ENCODE measurements at places on chromosomes 6 and 20.

DNA sequence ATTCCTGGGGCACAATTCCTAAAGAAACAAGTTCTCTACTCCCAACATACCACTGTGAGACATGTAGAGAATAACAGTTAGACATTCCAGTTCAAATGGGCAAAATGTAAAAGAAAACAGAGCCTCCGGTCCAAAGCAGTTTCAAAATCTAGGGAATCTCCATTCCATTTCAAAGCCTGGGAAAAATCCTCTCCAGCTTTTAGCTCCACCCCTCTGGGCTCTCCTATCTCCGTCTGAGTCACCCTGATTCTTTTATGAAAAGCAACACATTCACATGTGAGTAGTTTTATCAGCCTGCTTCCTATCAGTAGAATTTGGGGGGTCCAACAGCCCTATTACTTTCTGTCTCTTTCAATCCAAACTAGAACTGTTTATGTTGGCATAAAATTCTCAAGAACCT, 3.7 kb downstream of the CSNK2A1 start:
- peak; percentile 54 for DNase-seq

DNA sequence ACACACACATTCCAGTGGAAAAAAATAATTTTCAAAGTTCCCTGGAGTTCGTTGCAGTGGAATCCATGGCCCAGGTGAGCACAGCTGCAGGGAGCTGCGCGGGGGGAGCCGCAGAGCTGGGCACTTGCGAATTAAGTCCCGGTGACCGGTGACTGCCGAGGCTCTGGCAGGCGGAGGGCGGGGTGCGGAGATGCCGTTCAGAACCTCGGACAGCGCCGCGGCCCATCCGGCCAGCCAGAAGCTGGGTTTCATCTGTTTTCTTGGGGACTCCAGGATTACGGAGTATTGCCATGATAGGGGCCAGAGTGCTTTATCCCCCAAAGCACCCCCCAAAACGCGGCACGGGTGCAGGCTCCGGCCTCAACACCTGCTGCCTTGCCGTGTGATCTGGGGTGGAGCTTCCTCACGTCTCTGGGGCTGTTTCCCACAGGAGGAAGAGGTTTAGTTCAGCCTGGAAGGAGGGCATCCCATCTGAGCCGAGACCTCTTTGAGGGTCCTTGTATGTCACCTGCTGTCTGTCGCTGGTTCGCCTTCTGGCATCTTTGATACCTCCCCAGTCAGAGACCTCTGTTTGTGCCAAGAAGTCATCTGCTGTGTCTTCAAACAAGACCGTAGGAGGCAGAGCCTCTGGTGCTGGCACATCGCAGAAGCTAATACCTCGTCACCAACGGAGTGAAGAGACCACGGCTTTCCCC, 99.4 kb downstream of the YTHDF1 start:
- peak; percentile 7 for DNase-seq

DNA sequence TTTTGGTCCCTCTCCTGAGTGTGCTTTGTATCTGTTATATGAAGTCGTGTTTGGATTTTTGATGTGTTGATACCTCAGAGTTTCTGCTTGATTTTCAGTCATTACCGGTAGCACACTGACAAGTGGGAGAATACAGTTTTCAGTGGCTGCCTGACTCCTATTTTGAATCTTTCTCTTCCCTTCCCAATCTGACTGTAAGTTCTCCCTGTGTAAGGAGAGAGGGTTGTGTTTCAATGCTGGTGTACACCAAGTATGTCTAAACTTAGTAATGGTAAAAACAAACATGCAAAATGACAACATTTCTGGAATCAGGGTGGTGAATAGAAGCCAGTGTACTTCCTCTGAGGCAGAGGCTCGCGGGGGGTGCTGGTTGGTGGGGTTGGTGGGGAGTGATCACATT, 103.4 kb downstream of the HIVEP1 start:
- no peak for DNase-seq

DNA sequence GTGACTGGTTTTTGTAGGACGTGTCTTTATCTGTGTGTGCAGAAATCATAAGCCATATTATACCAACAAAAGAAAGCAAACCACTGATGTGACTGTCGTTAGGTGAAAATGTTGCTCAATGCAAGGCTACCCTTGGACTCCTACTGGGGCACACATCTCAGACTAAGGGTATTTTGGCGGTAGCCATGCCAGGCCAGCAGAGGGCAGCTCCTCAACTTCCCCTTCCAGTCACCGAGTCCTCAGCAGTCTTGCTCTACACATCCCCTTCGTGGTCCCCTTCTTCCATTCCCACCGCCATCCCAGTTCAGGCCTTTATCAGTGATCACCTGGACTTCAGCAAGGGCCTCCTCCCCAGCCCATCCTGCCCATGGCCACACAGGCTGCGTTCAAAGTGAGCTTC, 113.7 kb upstream of the GGTLC1 start:
- no peak for DNase-seq

DNA sequence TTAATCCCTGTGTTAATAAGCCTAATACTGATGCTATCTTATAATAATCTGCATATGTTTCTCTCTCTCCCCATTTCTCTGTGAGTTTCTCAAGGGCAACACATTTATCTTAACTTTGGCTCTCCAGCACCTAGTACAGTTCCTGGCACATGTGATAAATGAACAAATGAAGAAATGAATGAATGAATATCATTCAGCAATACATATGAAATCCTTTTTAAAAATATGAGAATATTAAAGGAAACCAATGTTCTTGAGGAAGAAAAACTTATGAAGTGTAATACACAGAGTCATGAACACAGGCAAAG, 55.9 kb downstream of the PIGU start:
- no peak for DNase-seq
